ENCODE measurements at places on chromosomes 7 and 10.

GRCh38 chr10:72800000-72800740 lies 93.4 kb upstream of the OIT3 start:
- no peak for DNase-seq

- no peak for DNase-seq
Observed at GRCh38 chr10:127695431-127695830, 41.6 kb upstream of the FOXI2 start.

DNA sequence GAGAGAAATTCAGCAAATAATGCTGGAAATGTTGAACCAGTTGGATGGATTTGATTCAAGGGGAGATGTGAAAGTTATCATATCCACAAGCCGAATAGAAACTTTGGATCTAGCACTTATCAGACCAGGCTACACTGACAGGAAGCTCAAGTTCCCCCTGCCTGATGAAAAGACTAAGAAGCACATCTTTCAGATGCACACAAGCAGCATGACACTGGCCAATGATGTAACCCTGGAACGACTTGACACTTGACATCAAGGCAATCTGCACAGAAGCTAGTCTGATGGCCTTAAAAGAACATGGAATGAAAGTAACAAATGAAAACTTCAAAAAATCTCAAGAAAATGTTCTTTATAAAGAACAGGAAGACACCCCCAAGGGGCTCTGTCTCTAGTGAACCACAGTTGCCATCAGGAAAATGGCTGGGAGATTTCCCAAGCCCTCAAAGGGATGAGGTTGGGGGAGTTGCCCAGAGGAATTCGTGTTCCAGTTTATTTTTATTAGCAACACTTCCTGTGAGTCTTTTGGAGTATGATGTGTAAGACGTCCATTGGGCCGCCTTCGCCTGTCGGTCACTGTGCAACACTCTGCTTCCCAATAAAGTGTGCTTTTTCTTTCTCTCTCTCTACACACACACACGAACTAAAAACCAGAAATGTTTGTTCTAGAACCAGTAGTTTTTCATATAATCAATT lies 200.0 kb downstream of the HIBADH start:
- no peak for DNase-seq

GRCh38 chr7:27099453-27100370 lies 2.8 kb downstream of the HOXA2 start:
- no peak for DNase-seq

DNA sequence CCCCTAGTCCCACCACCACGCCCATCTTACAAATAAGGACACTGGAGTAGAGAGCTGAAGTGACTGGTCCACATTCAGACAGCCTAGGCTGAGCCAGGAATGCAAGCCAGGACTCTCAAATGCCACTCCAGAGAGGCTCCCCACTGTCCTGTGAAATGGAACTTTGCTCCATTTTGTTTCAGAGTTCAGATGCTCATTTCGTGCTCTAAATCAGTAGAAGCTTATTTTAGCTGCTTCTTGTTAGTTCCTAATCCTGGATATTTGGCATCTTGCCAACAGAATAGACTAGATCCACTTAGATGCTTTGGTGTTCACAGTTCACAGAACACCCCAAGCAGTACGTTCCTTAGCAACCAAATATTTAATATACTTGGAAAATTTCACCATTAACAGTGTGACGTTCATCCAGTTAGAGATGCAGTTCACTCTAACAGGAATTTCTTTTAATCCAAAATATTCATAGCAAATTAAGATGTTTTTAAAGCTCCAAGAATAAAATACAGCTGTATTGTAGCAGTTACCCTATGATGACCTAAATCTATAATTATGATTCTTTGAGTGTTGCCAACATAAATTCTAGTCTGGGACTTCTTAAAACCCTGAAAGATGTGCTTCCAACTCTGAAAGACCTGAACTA lies 7.3 kb downstream of the MMP21 start:
- DNase-seq = no peak

DNA sequence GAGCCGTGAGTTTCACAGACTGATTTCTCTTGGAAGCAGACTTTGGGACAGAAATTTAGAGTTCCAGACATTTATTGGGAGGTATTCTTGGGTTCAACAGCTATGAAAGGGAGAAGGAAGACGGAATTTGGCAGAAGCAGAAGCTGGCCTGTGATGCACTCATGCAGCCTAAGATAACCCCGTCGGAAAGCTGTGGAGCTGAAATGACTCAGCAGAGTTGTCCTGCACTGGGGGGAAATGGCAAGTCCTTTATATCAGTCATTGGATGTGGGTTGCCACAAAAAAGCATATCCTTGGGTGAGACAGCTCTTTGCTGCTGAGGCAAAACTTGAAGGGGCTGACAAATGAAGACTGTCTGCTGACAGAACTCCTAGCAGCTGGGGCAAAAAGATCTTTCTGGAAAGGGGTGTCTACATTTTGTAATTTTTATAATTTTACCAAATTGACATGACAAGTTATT lies 11.5 kb upstream of the MICU1 start:
- no peak for DNase-seq

- no peak for DNase-seq
Observed at GRCh38 chr7:104207348-104207730, 474 bp downstream of the ORC5 start.

GRCh38 chr7:156376317-156376716 lies 264.3 kb upstream of the RNF32 start:
- DNase-seq = no peak

- no peak for DNase-seq
Observed at GRCh38 chr10:125781374-125781773, 5.8 kb upstream of the MMP21 start.

DNA sequence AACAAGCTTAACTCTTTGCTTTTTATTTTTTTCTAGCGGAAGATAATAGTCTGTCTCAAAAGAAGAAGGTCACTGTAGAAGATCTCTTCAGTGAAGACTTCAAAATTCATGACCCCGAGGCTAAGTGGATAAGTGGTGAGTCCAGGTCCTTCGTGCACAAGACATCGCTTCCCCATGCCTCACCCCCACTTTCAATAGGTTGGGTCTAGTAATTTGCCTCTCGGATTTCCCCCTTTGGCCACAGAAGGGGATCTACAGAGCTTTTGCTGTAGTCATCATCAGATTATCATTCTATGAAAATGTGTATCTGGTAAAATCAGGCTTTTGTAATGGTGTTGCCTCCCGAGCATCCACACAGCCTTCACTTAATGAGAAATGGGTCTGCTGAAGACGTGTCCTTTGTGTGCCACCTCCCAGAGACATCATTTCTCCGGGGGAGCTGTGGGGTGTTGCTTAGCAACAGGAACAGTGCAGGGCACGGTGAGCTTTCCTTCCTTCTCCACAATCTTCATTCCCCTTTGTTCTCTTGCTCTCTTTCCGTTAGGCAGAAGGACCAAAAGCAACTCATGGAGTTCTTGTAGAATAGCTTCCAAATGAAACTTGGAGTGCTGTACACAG lies 422.8 kb downstream of the DPP6 start:
- no peak for DNase-seq

DNA sequence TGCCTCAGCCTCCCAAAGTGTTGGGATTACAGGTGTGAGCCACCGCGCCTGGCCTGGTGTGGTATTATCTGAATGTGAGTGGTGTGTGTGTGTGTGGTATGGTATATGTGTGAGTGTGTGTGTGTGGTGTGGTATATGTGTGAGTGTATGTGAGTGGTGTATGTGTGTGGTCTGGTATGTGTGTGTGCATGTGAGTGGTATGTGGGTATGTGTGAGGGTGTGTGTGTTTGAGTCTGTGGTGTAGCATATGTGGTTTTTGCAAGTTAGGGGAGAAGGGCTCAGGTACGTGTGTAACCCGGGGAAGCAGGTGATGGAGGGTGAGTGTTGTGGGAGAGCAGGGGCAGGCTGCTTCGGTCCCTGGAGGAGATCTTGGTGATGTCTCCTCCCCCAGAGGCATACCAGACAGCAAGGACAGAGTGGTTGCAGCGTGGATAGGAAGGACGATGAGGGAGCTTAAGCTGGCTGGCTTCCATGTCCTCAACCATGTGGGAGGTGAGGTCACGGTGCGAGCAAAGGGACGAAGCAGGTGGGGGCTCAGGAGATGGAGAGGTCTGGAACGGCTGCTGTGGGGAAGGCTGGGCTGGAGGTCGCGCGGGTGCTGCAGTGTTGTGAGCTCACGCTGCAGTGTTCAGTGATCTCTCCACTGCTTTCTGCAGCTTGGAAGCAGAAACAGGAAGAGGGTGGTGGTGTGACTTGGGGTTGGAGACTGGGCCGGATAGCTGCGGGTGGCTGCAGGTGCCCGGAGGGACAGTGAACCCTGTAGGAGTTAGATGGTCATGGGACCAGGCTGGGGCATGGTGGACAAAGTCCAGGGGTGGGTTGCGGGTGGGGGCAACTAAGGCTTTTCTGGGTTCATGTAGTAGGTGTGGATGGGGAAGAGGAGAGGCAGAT lies 5.0 kb downstream of the ZYX start:
- no peak for DNase-seq

GRCh38 chr10:26477501-26477900 lies 39.4 kb downstream of the APBB1IP start:
- no peak for DNase-seq

GRCh38 chr10:89346405-89347254 lies 18.8 kb downstream of the IFIT3 start:
- no peak for DNase-seq

GRCh38 chr7:136136906-136137454 lies 159.8 kb upstream of the MTPN start:
- DNase-seq = no peak

DNA sequence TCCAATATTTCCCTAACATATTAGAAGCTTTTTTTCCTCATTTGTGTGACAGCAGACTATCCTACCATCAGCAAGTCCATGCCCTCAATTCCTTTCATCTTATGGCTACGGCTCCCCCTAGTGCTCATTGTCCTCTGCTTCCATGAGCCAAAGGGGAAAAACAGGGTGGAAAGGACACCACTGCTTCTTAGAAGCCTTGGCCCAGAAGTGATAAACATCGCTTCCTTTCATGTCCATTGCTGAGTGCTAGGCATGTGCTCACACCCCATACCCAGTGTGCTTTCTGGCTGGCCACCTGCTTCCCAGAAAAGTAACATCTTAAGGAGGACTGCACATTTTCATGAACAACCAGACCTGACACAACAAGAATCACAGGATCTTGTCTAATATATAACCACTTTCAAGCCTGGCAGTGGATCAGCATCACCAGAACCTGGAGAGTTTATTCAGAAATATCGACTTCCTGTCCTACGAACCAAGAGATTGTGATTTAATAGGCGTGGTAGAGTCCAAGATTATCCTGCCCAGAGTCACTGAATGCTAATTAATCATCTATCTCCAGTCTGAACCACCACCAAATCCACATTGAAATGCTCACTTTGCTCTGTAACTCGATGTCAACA lies 650.5 kb upstream of the SORCS1 start:
- DNase-seq = peak; percentile 7

DNA sequence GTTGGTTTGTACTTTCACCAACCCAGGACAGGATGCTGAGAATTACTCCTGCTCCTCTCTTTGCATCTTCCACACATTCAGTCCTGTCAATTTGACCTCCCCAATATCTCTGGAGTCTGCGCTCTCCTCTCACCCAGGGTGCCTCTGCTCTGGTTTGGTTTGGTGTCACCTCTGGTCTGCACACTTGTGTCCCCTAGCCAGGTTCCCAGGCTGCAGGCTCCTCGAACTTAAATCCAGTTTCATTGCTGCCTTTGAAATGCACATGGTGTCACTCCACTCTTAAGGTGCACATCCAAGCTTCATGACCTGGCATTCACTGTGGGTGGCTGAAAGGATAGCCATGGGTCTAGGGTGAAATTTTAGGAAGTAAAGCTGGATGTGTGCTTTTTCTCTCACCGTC lies 271.6 kb downstream of the RPS24 start:
- DNase-seq = no peak
